Renal cortical epithelial cell (primary cell): ENCODE measurements at places on chromosomes 3 and 15. TPM values are rescaled to one million over a fixed set of nuclear protein-coding genes. Genes with fewer than 3 reads are reported as not detected.

The LPCAT4 gene
- 8.2 and 12.6 TPM in 2 replicates for total RNA-seq

The CKMT1A gene
- total RNA-seq, result 0.35 TPM in 1 of 2 replicates, not detected in the other

The CACNA1D gene
- 0.52 and 1.5 TPM in 2 replicates for total RNA-seq

GRCh38 chr3:59608356-59608755 is 558.5 kb upstream of the CFAP20DC start:
- DNase-seq, result no peak

DNA sequence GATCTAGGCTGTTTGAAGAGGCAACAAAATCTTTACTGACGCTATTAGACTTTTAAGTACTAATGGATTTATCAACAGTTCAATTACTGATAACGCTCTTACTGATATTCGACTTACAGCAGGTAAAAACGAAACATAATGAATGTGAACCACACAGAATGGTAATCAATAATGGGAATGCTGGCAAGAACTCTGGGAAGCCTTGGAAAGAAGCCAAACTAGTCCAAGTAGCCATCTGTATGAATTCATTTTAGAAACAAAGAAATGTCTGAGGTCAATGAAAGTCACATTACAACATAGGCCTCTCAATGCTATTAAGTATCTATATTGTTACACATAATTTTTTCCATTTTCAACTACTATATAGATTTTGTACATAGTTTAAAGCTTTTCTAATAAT is 130.0 kb downstream of the DMXL2 start:
- DNase-seq, result no peak

GRCh38 chr3:5260992-5261501 is 73.5 kb downstream of the EDEM1 start:
- no peak for DNase-seq

- no peak for DNase-seq
Observed at GRCh38 chr3:157195965-157196364, 36.0 kb upstream of the CCNL1 start.

DNA sequence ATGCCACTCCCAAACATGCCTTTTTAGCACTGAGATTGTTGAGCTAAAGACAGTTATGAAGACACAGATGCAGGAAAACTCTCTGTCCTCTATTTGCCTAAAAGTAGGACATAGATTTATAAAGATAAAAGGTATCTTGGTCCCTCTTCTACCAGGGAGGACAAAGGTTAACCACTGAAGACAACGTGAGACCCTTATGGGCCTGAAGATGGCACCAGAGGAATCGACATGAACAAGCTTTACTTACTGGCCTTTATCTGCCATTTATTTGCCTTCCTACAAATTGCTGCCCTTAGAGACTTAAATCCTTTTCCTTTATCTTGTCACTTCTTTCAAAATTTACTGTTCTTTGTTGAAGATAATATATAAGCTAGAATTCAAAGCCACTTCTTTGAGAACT is 109.7 kb upstream of the FAM3D start:
- no peak for DNase-seq

DNA sequence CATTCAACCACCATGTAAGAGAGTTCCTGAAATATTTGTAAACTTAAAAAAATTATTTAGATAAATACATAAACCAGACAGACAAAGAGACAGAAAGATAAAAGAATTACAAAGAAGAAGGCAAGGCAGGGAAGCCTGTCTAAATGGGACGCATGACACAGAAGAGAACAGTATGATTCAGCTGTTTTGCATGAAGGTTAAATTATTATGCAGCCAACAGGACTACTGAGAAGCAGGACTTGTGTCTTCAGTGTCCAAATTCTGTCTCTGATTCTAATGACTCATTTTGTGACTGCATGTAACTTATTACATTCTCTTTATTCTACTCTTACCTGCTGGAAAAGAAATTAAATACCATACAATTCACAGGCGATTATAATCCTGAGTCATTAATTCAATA is 340.4 kb upstream of the KCNMB2 start:
- DNase-seq, result peak; percentile 70

DNA sequence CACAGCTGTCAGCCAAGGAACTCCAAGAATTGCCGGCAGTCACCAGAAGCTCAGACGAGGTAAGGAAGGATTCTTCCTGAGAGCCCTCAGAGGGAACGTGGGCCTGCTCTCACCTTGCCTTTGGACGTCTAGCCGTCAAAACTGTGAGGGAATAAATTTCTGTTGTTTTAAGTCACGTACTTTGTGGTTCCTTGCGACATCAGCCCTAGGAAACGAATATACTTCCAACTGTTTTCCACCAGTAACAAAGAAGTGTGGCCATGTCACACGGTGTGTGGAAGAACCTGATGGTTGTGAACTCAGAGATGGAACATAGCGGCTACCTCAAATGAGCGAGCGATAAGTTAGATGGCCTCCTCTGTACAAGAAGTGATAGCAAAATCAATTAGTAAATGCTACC is 41.0 kb upstream of the B3GNT5 start:
- no peak for DNase-seq

- DNase-seq, result no peak
Observed at GRCh38 chr3:108605491-108605890, 16.0 kb downstream of the DZIP3 start.

- DNase-seq, result peak; percentile 32
Observed at GRCh38 chr3:17336291-17336690, 406.1 kb downstream of the TBC1D5 start.

GRCh38 chr3:195025056-195025883 is 245.7 kb downstream of the XXYLT1 start:
- DNase-seq, result no peak
